ENCODE measurements at places on chromosomes 2 and 18.
A peak's percentile ranks its signal among the peaks of the same experiment; 100 is the strongest.

DNA sequence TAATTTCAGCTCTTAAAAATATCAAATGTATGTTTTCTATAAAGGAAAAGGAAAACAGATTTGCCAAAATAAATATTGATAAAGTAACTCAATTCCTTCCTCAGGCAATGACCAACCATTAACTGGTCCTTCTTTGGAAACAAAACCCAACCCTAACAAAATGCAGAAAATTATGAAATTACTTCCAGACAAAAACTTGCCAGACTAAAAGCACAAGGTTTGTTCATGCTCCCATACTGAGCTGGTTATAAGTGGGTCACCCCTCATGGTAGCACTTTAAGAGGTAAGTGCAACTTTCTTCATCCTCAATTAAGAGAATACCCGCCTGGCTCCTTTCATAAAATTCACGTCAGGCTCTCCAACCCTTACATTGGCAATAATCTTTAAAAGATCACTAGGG lies 31.1 kb upstream of the TTC32 start:
- DNase-seq = no peak

- DNase-seq = no peak
Measured at GRCh38 chr18:27165412-27165811, 19.7 kb downstream of the CHST9 start.

DNA sequence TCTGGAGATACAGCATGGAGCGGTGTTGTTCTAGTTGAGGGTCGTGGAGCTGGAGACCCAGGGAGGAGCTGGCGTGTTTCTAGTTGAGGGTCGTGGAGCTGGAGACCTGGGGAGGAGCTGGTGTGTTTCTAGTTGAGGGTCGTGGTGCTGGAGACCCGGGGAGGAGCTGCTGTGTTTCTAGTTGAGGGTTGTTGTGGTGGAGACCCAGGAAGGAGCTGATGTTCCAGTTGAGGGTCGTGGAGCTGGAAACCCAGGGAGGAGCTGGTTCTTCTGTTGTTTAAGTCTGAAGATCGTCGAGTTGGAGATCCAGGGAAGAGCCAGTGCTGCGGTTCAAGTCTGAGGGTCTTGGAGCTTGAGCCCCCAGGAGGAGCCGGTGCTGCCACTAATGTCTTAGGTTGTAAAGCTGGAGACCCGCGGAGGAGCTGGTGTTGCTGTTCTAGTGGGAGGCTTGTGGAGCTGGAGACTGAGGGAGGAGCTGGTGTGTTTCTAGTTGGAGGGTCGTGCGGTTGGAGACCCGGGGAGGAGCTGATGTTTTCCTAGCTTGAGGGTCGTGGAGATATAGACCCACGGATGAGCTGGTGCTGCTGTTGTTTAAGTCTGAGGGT lies 155.3 kb downstream of the RTP5 start:
- DNase-seq = no peak

DNA sequence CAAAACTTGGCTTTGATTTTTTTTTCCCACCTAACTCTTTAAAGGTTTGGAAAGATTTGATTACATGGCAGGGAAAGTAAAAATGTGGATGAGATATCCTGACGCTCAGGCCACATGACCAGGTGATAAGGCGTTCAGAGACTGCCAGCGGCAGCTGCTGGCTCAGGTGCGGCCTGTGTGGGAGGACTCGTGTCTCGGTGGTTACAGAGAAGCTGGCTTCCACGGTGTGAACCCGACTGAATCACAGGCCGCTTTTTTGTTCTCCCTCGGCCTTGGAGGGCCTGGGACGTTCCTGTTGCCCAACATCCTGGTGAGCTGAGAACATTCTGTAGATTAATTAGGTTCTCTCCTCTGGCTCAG lies 124.2 kb upstream of the ZNF516 start:
- peak; percentile 36 for DNase-seq

DNA sequence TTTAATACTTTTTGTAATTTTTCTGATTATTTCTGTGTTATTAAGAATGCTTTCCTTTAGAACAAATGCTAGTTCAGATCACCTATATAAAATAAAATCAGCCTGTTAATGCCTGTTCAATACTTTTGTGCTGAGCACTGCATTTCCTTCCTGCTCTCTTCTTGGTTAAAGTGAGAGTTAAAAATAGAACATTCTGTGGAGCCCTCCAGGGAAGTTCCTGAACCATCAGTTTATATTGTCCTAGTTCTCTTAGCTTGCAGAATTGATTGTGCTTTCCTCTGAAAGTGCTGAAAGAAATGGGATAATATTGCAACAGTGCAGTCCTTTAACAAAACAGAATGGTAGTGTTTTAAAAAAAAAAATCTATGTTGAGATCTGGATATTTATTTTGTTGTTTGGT lies 74.6 kb upstream of the UBXN4 start:
- DNase-seq = no peak

- no peak for DNase-seq
Measured at GRCh38 chr2:164203131-164203530, 418.2 kb downstream of the GRB14 start.

DNA sequence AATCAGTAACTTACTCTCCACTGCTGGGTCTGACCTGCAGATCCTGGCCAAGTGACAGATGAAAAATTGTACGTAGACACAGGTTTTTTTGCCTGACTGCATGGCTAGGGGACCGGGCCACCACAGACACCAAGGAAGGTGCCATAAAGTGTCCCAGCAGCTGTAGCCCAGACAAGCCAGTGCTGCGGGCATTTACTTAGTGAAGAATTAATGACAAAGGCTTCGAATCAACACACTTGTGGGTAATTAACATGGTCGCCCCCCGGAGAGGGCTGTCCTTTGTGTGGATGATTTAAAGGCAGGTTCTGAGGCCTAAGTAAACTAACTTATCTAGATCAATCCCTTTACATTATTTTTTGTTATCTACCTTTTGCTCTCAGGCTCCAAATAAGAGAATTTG lies 1709.1 kb upstream of the LRRTM1 start:
- no peak for DNase-seq

DNA sequence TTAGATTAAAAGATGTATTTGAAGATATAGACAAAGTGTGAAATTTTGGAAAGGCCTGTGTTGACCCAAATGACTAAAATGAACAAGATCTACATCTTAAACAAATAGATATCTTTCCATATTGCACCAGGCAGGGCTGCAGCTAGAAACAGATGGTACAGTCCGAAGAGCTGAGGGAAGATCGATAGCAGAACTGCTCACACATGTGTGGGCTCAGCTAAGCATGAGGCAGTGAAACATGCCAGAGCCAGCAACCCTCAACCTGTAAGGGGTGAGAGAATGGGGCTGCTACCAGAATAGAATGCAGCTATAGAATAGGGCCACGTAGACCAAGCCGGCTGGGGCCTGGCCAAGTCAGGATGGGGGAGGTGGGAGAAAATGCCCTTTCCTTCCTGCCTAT lies 87.8 kb downstream of the SLC5A7 start:
- no peak for DNase-seq

DNA sequence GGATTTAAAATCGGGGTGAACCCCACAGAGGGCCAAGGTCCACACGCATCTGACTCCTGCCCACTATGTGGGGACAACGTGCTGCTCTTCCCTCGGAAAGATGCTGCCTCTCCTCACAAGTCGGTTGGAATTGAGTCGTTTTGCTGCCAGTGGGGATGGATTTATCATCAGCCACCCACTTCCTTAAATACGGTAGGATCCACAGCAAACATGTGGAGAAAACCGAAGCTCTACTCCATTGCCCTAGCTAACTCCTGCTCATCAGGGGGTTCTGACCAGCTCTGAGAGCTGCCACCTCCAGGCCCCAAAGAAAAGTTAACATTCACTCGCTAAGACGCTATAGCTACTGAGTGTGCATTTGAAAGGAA lies 80.9 kb downstream of the CHRNA1 start:
- DNase-seq = peak; percentile 16

GRCh38 chr2:84077496-84077895 lies 381.6 kb downstream of the SUCLG1 start:
- DNase-seq = peak; percentile 11

DNA sequence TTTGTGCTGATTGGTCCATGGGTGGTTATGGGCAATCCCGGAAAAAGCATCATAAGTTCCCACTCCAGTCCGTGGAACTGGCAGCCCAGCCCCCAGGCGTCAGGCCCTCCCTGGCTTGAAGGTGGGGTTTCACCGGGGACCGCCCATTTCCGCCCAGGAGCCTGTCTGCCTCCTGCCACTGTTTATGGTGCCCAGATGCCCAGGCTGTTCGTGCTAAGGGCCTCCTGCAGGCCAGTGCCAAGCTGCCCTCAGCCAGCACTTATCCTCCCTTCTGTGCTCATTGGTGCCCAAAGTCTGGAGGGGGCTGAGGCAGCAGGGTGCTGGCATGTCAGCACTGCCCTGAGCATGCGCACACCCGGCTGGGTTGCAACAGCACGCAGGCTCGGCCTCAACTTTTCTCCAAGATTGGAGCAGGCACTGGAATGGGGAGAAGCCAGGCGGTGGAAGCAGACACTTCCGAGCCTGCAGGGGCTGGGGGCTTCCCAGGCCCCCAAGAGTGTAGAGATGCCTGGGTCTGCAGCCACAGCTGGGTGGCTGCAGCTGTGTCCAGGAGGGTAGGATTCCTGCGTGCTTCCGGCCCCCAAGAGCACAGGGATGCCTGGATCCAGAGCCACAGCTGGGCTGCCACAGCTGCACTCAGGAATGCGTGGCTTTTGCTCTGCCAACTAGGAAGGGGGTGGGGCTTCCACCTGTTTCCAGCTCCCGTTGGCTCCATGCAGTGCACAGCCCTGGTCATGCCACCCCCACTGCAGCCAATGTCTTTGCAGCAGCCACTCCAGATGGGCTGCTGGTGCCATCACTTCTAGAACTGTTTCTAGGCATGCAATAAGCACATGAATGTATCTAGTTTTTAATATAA lies 74.0 kb downstream of the AGPS start:
- DNase-seq = no peak

- DNase-seq = no peak
Measured at GRCh38 chr2:223635080-223635479, 32.9 kb upstream of the SCG2 start.

- peak; percentile 20 for DNase-seq
Measured at GRCh38 chr2:238339814-238340213, 19.5 kb downstream of the TRAF3IP1 start.

DNA sequence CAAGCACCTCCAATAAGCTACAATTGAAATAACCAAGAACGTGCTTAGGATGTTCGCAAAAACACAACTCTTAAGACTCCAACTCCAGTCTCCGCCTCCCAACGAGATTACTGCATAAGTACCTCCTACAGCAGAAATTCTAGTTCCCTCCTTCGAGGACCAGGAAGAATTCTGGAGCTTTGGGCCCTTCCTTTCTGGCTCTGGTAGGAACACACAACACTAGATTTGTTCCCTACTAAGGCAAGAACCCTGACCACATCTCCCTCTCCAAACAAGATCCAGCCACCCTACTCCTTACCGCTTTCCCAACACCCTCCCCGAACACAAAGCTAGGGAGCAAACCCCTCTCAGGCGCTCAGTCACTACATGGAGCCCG lies 721 bp downstream of the ADAM17 start:
- no peak for DNase-seq

GRCh38 chr2:114450639-114451038 lies 8.2 kb downstream of the DPP10 start:
- no peak for DNase-seq

DNA sequence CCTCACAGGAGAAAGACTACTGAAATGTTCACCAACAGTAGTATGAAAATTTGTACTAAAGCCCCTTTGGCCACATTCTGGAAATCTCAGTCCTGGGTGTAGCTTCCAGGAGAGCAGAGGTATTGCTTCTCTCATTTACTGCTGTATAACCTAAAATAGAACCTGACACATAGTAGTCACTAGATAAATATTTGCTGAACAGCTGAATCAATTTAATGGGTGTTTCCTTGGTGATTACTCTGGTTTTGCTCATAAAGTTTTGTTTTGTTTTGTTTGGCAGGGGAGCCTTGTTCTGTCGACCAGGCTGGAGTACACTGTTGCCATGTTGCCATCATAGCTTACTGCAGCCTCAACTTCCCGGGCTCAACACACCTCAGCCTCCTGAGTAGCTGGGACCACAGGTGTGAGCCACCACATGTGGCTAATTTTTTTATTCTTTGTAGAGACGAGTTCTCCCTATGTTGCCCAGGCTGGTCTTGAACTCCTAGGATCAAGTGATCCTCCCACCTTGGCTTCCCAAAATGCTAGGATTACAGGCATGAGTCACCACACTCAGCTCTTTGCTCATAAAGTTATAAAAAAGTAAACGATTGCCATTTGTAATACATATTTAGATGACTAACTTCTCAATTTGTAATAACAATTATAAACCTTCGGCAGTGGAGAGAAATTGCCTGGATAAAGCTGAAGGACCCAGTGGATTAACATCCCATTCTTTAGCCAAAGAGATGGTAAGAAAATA lies 11.5 kb upstream of the PARD3B start:
- DNase-seq = peak; percentile 19

GRCh38 chr2:26455037-26455669 lies 22.8 kb downstream of the OTOF start:
- no peak for DNase-seq

DNA sequence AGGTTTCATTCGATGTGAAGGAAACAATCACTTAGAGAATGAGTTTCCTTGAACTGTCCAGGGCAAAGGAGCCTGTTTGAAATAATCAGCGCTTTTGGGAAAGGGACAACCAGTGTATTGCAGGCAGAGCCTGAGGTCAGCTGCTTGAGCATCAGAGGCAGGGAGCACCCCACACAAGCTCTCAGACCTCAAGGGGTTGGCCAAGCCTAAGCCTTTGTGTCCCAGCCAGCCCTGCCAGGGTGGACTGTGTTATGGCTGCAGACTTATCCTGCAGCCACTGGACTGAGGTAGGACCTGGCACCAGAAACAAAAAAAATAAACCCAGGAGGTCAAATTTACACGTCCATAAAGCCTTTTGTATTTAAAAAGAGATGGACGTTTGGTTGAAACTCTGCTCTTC lies 228.3 kb downstream of the SEPTIN10 start:
- no peak for DNase-seq

GRCh38 chr2:1366546-1367134 lies 46.6 kb upstream of the TPO start:
- no peak for DNase-seq

DNA sequence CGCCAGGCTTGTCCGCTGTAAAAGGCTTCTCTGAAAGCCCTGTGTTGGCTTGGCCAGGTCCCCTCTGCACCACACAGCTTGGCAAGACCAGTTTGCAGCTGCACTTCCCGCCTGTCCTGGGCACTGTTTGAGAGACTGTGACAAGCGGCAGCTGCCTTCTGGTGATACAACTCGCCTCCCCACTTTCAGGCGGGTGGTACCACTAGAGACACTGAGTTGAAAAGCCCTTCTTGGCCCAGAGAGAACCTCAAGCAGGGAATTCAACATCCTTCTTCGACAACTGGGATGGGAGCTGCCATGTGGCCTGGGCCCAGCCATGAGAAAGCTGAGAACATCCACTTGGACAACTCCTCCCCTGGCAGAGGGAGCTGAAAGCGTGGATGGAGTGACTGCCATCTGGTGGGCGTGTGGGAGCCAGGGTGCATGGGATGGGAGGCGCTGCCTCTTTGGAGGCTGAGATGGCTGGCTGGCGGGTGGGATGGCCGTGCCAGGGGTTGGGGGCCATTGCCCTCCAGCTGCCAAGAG lies 125.5 kb upstream of the REV1 start:
- peak; percentile 13 for DNase-seq
